ENCODE measurements at places on chromosomes 4 and X.
A peak's percentile ranks its signal among the peaks of the same experiment; 100 is the strongest.

- DNase-seq: no peak
Measured at GRCh38 chr4:95248720-95249425, 299.9 kb downstream of the UNC5C start.

GRCh38 chr4:25085671-25086070, 54.9 kb upstream of the LGI2 start:
- no peak for DNase-seq

- no peak for DNase-seq
Measured at GRCh38 chrX:1424147-1424851, 28.4 kb downstream of the ASMTL start.

GRCh38 chrX:40108959-40109287, 11.2 kb upstream of the BCOR start:
- DNase-seq: peak; percentile 61

DNA sequence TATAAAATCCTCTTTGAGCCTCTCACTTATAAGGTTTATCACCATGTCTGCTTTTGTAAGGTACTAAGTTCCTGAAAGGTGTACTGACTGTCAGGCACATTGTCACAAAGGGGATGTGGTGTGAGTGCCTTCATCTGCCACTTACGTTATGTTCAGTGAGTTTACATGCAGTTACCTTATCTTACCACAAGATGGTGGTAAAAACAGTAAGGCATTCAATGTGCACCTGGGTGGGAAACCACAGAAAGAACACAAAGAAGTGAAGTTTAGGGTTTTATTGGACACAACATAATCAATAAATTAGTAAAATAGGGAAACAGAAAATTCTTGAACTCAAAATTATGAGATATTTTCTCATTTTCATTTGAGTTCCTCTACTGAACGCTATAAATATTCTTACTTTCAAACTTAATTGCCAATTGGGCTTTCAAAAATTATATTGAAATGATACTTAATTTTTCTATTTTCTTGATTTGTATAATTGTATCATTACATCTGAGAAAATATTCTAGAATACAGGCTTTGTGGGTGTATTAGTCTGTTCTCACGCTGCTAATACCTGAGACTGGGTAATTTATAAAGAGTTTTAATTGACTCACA, 650.8 kb downstream of the PCDH7 start:
- peak; percentile 47 for DNase-seq

DNA sequence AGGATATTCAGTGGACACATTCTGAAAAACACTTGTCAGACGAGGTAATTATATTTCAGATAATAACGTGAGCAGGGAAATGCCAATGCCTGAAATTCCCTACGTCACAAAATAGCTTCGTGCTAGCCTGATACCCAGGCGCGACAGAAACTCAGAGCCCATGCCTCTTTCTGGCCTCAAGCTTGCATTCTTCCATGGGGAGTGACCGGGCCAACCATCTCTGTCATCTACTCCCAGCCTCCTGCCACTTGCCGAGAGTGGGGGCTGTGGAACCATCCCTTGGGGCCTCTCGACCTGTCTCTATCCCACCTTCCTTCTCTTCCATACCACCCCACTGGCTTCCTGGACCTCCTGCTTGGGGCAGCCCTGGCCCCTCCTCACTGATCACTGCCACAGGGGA, 34.5 kb upstream of the CDKN2AIP start:
- DNase-seq: no peak

DNA sequence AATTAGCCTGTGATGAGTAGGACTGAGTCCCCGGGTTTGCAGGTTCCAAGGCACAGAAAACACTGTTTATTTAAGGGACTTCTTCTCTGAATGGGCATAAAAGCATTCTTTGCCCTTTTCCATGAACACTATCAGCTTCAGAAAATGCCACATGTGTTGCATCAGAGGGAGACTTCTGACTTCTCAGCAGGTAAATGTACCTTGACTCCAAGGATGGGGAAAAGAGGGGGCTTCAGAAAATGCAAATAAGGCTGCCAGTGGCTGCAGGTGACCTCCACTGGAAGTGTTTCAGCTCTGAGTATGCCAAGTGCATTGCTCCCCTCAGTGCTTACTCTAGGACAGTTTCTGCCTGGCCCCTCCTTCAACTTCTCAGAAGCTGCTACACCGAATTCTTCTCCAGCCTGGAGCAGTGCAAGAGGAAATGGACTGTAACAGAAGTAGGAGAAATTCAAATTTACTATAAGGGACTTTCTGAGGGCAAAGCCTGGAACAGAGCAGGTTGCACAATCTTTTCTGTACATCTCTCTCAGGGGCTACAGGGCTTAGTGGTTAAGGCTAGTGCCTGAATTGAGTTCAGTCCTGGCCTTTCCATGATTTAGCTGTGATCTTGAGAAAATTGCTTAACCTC, 233.2 kb downstream of the PTTG2 start:
- no peak for DNase-seq

DNA sequence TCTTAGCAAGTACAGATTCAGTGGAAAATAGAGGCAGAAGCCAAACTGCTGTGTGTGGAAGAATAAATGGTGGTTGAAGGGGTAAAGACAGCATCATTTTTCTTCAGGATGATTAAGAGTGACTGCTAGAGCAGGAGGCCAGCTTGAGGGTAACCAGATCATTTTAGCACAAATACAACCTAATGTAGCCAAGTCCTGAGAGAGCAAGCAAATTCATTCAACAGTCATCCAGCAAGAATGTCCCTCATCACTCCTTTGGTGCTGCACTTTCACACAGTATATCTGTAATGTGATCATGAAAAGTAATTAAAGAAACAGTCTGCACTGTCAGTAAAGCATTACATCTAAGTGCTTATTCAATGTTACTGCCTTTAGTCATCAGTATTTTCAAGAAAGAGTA, 44.8 kb downstream of the NPFFR2 start:
- DNase-seq: no peak

DNA sequence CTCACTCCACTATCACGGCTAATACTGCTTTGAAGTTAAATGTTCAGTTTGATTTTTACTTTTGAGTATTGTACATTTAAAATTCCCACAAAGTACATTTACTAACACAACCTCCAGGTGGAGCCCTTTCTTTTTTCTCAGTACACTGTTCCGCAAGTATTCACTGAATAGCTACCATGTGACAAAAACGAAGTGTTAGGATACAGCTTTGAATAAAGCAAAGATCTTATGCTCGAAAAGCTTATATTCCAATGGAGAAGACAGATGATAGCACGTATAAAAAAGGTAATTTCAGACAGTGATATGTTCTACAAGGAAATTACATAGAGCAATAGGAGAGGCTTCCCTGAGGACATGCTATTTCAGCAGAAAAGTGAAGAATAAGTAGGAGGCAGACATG, 60.7 kb upstream of the ABCG2 start:
- peak; percentile 42 for DNase-seq

GRCh38 chr4:114922592-114922933, 190.9 kb downstream of the NDST4 start:
- no peak for DNase-seq

- peak; percentile 7 for DNase-seq
Measured at GRCh38 chr4:73311428-73311827, 52.8 kb upstream of the ANKRD17 start.

- no peak for DNase-seq
Measured at GRCh38 chrX:129000018-129000417, 523.3 kb downstream of the SMARCA1 start.

- no peak for DNase-seq
Measured at GRCh38 chr4:169260217-169260866, 10.4 kb downstream of the SH3RF1 start.

GRCh38 chr4:142500966-142501365, 345.1 kb downstream of the INPP4B start:
- no peak for DNase-seq

- no peak for DNase-seq
Measured at GRCh38 chrX:46374371-46374770, 170.8 kb downstream of the ZNF674 start.

DNA sequence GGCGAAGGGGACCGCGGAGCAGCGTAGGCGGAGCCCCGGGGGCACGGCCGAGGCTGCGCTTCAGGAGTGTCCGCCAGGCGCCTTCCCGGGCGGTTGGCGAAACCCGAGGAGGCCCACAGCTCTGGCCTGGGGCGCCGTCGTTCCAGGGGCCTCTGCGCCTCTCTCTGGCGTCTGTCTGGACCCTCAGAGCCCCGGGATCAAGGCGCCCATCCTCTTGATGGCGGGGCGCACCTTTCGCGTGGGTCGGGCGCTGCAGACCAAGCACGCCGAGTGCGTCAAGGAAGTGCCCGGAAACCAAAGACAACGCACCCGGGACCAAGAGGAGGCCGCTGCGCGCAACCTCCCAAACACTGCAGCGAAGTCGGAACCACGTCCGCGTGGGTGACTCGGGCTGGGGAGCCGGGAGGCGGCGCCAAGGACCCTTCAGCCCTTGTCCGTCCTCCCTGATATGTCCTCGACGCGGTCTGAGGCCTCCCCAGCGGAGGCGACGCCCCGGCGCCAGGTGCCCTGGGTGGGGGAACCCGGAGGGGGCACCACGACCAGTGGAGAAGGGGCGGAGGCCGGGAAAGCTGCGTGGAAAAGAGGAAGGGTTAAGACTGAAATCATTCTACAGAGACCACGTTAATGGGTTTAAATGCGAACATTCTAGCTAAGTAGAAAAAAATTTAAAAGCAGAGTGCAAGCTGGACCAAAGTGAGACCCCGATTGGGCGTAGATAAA, 9.9 kb downstream of the HMX1 start:
- DNase-seq: no peak

DNA sequence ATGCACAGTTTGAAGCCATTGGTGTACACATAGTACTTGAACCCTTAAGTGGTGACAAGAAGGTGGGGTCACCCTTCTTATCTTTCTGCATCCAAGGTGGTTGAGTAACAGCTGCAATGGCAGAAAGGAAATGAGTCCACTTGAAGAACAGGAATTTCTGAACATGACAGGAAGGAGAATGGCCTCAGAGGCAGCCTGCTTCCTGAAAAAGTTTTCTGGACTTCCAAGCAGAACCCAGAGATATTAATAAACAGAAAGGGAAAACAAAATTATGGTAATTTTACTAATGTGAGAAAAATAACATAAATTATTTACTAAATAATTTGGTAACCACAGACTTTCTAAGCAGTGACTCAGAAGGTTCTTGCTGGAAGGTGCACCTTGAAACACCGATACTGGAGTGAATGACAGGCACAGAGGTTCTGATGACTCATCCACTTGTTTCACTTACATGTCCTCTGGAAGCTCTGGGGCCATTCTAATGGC, 119.9 kb upstream of the HS3ST1 start:
- DNase-seq: peak; percentile 44

- no peak for DNase-seq
Measured at GRCh38 chrX:71489540-71489939, 43.4 kb upstream of the OGT start.

DNA sequence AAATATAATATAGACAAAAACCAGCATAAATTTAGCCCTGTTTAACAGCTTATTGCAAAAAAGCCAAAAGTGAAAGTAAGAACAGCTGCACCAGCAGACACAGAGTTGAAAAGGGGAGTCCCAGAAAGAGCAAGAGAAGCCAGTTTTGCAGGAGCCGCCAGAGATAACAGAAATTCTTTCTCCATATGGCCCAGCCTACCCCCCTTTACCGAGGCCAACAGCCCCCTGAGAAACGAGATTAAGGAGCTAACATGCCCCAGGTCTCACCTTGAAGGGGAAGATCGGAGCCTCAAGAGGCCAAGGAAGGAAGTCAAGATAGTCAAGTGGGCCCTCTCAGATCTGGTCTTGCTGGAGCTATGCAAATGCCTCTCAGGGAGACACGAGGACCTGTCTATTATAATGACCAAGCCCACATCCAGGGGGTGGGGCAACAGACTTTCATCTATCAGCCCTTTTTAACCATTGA, 4.8 kb downstream of the ACOX3 start:
- DNase-seq: no peak

Measured in RWPE1 (cell line).